ENCODE measurements at places on chromosomes 3 and 15.

- DNase-seq, result no peak
Observed at GRCh38 chr3:55461896-55462295, 25.2 kb downstream of the WNT5A start.

DNA sequence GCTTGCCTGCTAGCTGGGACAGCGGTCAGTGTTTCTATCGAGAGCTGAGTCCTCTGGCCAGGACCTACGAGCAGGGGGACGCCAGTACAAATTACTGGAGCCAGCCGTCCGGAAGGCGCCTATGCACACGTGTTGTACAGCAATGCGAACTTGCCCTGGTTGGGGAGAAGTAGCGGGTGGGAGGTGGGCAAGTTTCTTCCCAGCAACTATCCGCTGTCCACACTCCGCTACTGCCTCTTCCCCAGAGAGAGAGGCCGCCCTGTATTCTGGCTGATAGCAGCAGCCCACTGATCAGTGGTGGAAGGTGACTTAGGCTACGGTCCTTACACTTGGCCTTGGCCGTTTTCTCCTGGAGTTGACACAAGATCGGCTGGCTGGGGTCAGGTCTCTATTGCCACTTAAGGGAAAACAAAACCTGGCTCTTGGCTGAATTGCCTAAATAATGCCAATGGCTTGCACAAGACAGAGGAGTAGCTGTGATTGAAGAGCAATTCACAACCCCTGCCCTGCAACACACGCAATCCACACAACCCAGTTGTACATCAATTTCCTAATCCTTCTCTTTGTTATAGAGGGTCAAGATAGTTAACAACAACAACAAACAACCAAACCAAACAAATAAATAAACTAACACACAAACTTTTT is 12.8 kb upstream of the SHC4 start:
- DNase-seq, result no peak

DNA sequence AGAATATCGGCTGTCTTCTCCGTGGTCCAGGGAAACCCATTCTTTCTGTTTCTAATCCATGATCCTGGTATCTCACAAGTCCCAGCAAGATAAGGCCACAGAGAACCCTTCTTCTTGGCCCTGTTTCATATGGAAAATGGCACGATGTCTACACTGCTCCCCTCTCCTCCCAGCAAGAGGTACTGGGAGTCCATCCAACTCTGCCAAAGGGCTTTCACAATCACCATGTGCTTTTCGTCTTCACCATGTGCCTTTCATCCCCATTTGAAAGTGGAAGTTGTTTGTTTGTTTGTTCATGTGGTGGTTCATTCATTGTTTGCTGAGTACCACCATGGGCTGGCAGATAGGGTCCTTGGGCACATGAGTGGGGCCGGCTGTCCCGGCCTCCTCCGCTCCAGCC is 5.5 kb downstream of the ITIH3 start:
- no peak for DNase-seq

GRCh38 chr3:148746053-148746452 is 48.4 kb downstream of the AGTR1 start:
- DNase-seq, result no peak
